ENCODE measurements at places on chromosomes 16 and 17. TPM values are rescaled to one million over a fixed set of nuclear protein-coding genes. Genes with fewer than 3 reads are reported as not detected.

The CCL8 gene
- total RNA-seq: not detected

DNA sequence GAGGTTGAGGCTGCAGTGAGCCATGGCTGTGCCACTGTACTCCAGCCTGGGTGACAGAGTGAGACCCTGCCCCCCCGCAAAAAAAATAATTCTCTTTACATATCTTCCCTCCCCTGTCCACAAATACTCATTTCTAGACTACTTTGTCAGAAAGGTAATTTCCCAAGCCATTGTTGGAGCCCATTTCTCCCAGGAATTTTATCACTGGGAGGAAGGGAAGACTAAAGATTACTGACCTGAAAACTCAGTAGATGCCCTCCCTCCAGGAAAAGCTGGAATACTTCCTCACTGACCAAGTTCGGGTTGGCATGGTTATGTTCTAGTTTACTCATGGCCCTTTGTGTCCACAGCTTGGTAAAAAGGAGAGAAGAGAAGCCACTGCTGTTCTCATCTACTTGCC, 4.1 kb downstream of the CALCOCO2 start:
- peaks cover 34% of the 10 kb centered on the region for H3K4me1 ChIP-seq
- no peaks in the 10 kb centered on the region for H3K36me3 ChIP-seq
- no peaks in the 10 kb centered on the region for H3K27me3 ChIP-seq
- DNase-seq: no peak
- H3K4me3 ChIP-seq: no peak overlapping the region

GRCh38 chr16:72311426-72311825, 139.5 kb upstream of the PMFBP1 start:
- no peaks in the 10 kb centered on the region for H3K27me3 ChIP-seq
- no peak for DNase-seq
- H3K4me1 ChIP-seq: peaks cover 5% of the 10 kb centered on the region
- no peak overlapping the region for H3K27ac ChIP-seq
- peaks cover 12% of the 10 kb centered on the region for H3K36me3 ChIP-seq

The SDK2 gene
- 6.7 TPM for total RNA-seq

GRCh38 chr17:46925185-46925868, 2.4 kb downstream of the GOSR2 start:
- peak overlapping the region; percentile 13 for H3K4me3 ChIP-seq
- H3K36me3 ChIP-seq: no peaks in the 10 kb centered on the region
- no peak overlapping the region for H3K27ac ChIP-seq
- peaks cover 41% of the 10 kb centered on the region for H3K4me1 ChIP-seq
